ENCODE measurements at places on chromosomes 4 and X. TPM values are rescaled to one million over a fixed set of nuclear protein-coding genes. Genes with fewer than 3 reads are reported as not detected.

Gene RHOH
- total RNA-seq, result not detected

Gene TLR3
- 2.4 TPM for total RNA-seq

Gene CFAP299
- total RNA-seq, result not detected

Gene PAK3
- 1.2 TPM for total RNA-seq

Gene CORIN
- total RNA-seq, result 0.05 TPM
